ENCODE measurements at places on chromosomes 2 and 18.

- DNase-seq = no peak
Measured at GRCh38 chr18:79506191-79507075, 110.7 kb downstream of the NFATC1 start.

DNA sequence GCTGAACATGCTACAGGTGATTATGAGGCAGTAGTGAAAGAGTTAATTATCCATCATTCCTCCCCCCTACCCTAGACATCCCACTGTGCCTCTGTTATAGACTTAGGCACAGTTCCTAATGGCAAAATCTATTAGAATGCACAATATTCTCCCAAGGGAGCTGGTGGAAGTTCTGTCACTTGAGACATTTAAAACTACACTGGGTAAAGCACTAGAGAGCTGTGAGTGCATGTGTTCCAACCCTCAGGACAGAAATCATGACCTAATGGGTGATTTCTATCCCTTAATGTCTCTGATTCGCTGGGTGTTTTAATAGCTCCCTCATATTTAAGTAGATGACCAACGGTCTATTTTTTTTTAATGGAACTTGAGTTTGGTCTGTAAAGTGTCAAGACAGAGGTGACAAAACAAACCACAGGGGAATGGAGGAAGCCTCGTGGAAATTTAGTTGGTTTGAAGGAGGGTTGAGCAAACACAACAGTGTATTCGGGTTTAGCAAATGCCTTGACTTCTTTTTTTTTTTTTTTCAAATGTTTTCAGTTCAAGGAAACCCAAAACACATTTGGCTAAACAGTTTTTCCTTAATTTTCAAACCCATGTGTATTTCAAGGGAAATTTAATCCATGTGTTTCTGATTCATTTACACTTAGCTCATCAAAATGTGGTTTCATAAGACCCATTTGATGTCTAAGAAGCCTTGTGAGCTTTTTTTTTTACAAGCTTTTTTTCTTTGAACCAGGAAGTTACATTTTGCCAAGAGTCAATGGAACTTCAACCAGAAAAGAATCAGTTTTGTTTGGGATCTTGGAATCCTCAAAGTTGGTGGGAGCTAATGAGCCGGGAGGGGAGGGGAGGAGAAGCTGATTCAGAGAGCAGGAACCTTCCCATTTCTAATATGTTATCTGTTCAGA is 665.1 kb upstream of the ZEB2 start:
- DNase-seq = no peak

DNA sequence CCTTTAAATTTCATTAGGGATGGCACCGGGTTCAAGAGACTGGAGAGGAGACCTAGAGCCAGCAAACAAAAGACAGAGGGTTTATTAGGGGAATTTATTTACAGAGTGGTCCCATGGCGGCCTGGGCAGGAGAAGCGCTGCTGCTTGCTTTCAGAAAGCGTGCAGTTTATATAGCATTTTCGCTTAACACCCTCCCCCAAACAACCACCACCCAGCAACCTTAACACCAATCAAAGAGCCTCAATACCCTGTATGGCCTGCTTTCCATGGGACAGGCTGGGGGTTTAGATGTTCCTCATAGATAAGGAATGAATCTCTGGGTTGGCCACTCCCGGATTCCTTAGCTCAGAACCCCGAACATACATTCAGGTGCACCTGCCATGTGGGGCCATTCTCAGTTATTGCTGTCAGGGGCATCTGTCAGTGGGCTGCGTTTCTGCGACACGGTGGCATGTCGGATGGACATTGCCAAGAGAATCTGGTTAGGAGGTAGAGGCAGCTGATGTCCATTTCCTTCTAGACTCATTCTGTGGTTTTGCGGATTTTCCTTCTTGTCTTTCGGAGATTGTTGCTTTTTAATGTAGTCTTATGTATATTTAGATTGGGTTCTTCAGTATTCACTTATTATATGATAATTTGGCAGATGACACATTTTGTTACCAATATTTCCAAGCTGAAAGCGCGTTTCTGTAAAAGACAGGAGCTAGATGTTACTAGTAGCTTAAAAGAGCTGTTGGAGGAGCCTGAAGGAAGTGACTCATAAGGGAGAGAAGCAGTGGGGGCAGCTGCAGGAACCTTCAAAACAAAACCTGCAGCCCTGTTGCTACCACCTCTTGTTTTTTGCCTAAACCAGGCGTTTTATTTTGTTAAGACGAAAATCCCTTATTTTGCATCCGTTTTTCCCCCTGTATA is 7.2 kb downstream of the AGAP1 start:
- DNase-seq = no peak

GRCh38 chr2:160493227-160494028 is at the start of gene RBMS1:
TSS of gene RBMS1 (minus strand) at chr2:160493807. CDS start at chr2:160493363, 444 bp downstream.
- peak; percentile 24 for DNase-seq

DNA sequence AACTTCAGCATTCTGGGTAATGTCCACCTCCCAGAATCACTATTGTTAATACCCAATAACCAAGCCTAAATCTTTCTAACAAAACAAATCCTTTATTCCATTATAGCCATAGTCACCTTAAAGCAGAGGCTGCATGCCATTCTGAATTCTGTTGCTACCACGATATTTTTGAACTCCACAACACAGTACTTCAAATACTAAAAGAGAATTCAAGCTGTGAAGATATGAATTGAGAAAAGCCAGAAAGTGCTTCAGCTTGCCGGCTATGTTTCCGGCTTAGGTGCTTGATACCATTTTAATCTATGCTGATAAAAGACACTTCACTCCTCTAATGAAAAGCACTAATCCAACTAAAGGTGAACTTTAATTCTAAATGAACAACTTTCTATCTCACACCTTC is 41.3 kb downstream of the GAREM1 start:
- no peak for DNase-seq

GRCh38 chr18:25282896-25283703 is 68.9 kb downstream of the ZNF521 start:
- DNase-seq = no peak

DNA sequence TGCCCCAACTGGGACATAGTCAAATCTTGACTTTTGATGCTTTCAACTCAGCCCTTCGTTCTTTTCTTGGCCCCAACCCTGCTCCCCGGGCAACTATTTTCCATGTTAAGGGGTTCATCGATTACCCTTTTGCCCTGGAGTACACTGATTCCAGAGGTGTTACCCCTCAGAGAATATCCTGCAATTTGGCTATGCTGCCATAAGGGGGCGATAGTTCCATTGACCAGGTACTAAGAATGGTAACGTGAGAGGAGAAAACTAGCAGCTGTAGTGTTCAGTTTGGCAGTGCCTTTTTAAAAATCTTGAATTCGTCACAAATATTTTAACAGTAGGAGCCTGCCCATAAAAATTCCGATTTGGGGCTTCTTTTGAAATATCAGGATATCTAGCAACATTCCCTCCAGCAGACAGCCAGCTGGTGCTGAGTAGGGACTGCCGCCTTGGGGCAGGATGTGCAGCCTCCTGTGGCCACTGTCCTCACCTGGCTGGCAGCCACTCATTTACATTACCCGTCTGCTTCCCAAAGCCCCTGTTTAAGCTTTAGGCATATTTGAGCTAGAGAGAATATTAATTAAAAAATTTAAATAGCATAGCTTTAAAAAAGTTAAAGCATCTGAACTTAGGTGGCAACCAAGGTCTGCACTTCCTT is 146.3 kb upstream of the SKOR2 start:
- DNase-seq = no peak

DNA sequence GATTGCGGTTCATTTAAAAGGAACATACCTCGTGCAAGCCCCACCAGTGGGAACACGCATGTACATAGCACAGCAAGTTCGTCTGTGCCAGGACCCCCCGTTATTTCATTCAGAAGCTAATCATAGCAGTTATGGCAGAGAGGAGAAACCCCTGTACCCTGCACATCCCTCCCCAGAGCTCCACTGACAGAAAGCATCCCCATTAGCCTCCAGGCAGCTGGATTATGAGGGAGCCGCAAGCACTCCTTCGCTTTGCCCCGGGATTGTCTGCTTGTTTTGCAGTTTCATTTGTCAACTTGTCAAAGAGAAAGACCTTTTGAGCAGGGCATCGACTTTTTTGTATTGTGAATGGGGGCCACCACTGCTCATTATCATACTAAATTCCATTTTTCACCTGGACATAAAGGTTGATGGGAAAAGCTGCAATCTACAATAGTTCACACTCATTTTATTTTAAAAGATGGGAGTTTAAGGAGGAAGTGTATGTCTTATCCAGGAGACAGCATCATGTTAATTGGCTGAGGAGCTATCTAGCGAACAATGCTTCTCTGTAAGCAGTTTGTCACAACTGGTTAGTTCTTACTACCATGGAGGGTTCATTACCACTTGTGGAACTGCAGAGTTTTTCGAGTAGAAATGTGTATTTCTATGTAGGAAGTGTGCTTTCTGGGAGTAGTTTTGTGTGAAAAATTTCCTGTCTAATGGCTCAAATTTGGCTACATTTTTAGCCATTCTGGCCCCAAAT is 255.3 kb downstream of the THSD7B start:
- DNase-seq = no peak

GRCh38 chr18:79584491-79585394 is 94.9 kb upstream of the CTDP1 start:
- DNase-seq = no peak

GRCh38 chr2:201237486-201238123 is 22.7 kb upstream of the CASP8 start:
- no peak for DNase-seq

- DNase-seq = no peak
Measured at GRCh38 chr2:25879133-25879730, 945 bp upstream of the ASXL2 start.

DNA sequence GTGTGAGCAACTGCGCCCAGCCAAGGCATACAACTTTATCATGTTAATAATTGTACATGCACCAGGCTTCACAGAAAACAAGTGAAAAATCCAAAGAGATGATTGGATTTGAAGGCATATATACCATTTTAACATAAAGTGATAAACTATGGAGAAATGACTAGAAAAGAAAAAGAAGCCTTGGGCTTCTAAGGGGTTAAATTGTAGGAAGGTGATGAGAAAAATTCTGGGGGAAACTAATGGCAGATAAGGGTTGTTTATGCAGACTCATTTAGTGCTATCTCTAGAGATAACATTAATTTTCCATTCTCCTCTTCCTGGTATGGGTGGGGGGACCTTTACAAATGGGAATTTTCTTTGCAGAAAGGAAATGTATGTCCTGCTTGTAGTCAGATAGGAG is 154.0 kb downstream of the TMEM17 start:
- no peak for DNase-seq

GRCh38 chr2:214747992-214748391 is 61.5 kb downstream of the BARD1 start:
- DNase-seq = no peak

GRCh38 chr2:70403267-70404053 is 101.6 kb upstream of the FAM136A start:
- no peak for DNase-seq

DNA sequence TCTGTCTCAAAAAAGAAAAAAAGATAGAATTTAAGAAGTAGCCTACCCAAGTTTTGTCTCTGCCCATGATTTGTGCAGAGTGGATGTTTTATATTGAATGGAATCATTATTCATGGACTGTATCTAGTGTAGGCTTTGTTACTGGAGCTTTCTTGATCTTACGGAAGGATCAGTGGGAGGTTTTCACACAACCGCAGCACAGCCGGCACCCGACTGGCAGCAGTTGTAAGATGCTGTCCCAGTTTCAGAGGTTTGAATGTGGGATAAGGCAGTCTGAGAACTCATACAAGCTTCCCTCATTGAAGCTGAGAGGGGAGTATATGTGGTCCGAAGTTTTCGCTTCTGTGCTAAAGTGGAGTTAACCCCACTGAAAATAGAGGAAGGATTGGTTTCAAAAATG is 19.7 kb upstream of the SAG start:
- no peak for DNase-seq

DNA sequence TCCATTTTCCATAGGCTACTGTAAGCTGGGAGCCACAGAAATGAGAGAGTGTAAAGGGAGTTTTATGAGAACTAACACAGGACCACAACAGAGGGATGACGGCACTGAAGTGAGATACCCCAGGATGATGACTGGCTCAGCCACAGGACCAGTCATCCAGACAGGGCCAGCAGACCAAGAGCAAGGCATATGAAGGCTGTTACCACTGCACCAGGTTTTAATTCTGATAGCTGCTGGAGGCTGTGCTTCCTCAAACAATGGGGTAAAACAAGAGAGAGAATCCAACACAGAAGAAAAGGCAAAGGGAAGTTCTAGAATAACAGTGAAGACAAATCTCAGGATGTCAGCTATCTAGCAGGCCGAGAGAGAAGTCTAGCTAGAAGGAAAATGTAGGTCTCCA is 94.9 kb downstream of the BCL2 start:
- no peak for DNase-seq

DNA sequence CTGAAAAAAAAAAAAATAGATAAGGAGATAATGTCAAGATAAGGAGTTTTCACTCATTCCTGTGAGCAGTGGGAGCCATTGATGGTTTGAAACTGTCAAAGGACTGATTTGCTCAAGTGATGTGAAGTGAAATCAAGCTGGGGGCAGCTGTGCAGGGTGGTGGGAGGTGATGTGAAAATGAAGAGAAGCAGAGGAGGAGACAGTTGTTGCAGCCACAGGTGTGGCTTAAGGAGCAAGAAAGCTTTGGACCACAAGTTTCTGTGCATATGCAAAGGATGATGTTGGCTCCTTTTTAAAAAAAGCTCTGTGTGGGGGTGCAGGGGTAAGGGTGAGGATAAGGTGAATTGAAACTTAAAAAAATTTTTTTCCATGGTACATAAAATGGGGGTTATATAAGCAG is 8.3 kb downstream of the EFR3B start:
- DNase-seq = no peak

DNA sequence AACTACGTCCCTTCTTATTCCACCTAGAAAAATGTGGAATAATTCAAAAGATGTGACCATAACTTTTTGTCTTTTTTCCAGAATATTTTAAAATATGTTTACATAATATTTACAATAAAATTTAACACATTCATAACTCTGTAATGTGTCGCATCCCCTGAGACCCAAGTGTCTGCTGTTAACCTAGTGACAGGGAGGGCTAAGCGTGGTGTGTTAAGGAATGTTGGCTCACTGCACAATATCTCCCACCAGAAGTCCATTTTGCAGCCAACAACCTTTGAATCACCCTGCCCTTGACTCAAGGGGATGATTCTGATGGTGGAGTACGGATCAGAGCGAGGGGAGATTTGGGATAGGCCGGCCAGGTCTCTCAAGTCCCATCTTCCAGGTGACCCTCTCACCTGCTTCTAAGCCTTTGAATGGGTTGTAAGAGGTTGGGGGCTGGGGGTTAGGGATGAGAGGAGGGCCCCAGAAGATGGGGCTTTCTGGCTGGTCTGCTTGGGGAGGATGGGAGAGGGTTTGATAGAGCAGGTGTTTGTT is 43.3 kb downstream of the SERTAD2 start:
- DNase-seq = no peak

- DNase-seq = no peak
Measured at GRCh38 chr2:26742048-26742770, 21.9 kb upstream of the SLC35F6 start.

GRCh38 chr2:216673609-216674008 is 21.7 kb downstream of the IGFBP5 start:
- DNase-seq = no peak
